Stimulated activated CD4-positive, alpha-beta T cell treated with anti-CD3 and anti-CD28 coated beads, Interleukin-15, amount 100 ng/mL, for 24 hours (primary cell): ENCODE measurements at places on chromosomes 3 and 15.

DNA sequence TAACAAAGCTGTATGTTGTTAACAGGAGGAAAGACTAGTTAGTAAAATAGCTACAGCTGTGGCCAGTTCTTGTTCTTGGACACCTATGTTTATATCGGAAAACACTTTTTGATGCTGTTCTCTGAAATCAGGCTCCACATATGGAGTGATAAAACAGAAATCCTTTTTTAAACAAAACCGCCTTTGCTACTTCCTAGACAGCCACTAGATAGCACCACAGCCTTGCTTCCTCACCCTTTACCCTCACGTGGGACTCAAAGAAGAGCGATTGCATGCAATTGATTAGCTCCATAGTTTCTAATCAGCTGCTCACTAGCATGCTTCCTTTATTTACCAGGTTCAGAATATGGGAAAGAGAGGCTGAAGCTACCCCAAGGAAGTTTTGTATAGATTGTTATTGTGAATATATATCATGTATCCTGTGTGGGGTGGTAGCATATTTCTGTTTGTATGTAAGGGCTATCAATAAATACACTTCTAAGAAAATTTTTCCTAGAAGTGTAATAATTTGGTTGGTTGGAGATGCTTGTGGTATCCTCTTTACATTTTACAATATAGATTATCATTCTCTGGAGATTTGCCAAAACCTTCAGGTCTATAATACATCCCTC lies 4.3 kb upstream of the MTFMT start:
- DNase-seq = peak; percentile 21

GRCh38 chr3:25460751-25461150 lies 32.7 kb downstream of the RARB start:
- DNase-seq = no peak

- DNase-seq = no peak
Observed at GRCh38 chr3:106440672-106441071, 571.9 kb upstream of the CBLB start.

GRCh38 chr3:133463347-133463860 lies 63.5 kb downstream of the BFSP2 start:
- no peak for DNase-seq

DNA sequence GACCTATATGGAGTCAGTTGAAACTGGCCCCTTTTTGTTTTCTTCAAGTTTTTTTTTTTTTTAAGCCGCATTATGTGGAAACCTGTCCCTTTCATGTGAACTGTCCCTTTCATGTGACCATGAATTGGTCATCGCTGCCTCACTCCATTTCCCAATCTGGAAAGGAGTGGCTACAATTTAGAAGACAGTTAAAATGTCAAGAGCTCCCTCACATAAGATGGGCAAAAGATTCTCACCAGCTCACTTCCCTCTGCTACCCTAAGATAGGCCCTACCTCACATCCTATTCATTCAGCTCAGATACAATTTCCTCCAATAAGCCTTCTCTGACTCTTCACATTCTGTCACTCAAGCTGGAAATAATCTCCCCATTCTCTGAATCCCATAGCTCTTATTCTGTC lies 111.3 kb upstream of the BCL6 start:
- no peak for DNase-seq

DNA sequence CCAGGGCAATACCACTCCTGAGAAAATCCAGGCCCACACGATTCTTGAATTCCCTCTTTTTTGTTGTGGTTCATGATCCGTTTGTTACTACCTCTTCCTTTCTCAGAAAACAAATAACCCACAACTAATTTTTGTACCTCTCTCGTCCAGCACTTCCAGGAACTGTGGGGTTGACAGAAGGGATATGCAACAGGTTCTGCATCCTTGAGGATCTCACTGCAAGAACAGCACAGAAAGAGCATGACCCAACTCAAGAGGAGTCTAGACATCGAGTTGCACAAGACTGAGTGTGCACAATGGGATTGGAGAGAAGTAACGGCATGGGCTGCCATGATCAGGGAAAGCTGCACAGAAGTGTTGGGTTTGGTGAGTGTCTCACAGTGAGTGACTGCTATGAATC lies 533.3 kb downstream of the SOX2 start:
- no peak for DNase-seq

DNA sequence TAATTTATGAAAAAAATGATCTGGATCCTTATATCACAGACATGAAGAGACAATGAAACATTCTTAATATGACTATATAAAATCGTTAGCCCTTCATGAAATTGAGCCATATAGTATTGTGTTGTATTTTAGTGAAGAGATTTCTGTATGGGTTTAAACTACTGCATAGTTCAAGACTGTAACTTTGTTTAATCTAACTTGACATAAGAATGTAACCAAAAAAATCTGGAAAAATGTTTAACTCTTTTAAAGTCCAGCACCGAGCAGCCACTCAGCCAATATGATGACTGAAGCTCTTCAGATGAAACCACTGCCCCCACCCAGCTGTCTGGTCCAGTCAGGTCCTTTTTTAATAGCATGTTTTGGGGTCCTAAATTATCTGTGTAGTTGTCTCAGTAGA lies 4.9 kb downstream of the NANOGP8 start:
- DNase-seq = no peak

- no peak for DNase-seq
Observed at GRCh38 chr3:10526366-10526765, 21.0 kb upstream of the ATP2B2 start.

GRCh38 chr3:8736436-8736835 lies 2.8 kb downstream of the CAV3 start:
- DNase-seq = no peak

DNA sequence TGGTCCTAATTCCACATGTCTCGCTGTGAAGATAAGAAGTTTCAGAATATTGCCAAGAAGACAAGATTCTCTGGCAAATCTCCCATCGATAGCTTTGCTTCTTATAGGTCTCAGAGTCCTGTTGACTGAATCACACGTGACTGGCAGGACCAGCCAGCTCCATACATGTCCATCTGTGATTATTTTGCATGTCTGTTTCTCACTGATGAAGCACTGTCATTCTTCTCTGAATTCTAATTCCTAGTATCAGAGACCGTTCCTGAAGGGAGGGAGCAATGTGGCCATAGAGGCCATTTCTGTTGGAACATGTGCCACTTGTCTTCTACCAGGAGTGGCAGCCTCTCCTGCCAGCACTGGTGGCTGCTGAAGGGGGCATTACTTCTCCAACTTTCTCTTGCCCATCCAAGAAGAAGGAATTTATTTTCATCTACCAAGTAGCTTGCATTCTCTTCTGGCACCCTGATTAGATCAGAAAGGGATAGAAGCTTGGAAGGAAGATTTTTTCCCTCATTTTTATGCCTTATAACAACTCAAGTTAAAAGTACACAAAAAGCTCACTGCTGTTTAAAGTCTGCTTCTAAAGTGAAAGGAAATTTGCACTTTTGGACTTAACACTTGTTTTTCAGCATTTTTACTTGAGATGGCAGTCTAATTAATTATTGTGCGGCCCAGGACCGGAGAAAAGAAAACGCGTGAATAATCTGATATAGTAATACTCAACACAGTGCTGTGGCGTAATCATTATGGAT lies 115.8 kb downstream of the IQCH start:
- no peak for DNase-seq

GRCh38 chr15:34279368-34279767 lies 54.6 kb downstream of the EMC4 start:
- DNase-seq = no peak

DNA sequence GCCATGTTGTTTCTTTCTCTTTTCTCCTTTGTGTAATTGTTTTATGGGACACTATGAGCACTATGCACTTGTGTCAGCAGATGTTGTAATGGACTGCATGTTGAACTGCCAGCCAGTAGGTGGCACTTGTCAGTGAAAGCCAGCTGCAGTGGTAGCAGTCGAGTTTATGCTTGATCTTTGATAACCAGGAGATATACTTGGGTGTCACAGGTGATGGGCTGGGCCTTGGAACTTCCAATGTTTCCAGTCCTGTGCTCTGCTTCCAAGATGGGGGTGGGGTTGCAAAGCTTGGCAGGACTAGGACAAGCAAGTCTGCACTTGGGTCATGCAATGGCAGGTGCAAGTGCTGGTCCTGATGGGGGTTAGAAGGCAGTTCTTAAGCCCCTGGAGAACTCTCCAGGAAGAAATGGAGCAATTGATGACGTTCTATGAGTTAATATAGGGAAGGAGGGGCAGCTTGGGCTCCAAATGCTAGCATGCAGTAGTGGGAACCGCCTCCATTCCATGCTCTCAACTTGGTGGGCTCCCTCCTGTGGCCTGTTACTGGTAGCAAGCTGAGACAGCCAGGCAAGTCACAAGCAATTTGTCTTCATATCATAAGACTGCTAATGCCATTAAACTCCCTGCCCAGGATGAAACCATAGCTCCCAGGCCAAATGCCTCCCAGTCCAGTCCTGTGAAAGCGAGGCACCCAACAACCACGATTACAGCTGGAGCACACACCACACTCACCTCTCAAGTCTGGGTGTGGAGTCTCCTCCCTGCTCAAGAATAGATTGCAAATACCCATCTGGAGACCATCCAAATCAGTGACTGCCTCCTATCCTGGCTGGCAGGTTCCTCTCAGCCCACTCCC lies 287.2 kb downstream of the CGGBP1 start:
- peak; percentile 40 for DNase-seq

GRCh38 chr3:45612918-45613602 lies 18.5 kb downstream of the LIMD1 start:
- DNase-seq = no peak

GRCh38 chr3:98705212-98705611 lies 57.9 kb upstream of the ST3GAL6 start:
- DNase-seq = no peak

DNA sequence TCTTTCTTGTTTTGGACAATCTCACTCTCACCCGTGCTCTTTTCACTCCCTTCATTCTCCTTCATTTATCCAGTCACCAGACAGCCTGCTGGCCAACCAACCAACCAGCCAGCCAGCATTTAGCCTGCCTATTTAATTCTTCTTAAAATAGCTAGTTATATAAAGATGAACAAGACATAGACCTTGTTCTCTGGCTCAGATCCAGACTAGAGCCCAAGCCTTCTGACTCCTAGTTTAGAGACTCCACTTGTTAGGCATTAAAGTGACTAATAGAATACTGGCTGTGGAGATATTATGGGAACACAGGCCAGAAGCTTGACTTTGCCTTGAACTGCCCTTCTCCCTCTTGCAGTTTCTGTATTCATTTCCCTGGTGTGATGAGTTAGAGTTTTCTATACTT lies 215.3 kb upstream of the THRB start:
- no peak for DNase-seq

- DNase-seq = no peak
Observed at GRCh38 chr3:189967254-189967865, 153.3 kb downstream of the P3H2 start.

DNA sequence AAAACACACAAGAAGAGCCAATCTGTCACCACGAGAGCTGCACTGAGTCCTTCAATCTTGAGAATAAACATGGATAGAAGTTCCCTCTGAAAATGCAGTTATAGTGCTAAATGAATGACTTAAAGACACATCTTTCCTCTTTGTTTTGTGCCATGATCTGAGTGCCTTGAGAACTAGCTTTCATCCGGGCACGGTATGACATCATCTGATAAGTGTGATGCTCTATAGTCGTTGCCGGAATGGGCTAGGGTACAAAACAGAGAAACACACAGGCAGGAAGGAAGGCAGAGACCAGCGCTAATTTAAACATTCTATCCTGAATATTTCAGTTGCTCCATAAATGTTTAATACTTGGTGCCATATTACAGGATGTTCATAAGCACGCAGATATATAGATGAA lies 146.5 kb downstream of the TNIK start:
- no peak for DNase-seq

DNA sequence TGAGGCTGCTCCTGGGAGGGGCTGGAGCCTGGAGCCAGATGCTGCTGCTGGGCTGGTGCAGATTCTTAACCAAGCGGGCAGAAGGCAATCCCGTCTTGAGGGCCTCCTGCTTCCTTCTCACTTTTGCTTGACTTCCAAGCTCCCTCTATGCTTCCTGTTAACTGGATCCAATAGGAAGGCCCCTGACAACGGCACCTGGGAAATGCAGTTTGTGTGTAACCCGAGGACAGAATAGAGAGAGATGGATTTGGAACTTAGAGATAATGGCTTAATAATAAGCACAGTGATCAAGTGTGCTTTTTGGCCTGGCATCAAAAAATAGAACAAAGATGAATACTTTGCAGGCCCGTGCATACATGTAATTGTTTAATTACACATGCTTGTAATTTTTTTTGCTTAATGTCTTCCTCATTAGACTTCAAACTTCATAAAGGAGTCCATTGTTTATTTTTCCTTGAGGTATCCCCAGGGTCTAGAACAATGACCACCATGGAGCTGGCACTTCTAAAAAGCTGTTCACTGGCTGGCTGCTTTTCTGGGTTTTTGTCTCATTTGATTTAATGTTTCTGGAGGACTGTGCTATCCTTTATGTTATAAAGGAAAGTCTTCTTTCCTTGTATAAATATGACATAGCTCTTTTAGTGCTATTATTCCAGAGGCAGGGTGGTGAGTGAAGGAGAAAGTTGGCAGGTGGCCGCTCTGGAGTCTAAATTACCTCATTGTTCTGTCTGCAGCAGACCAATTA lies 63.3 kb upstream of the MITF start:
- no peak for DNase-seq

- no peak for DNase-seq
Observed at GRCh38 chr3:179829401-179829800, 176.6 kb downstream of the USP13 start.

GRCh38 chr3:9696480-9697220 lies 7.0 kb upstream of the CPNE9 start:
- no peak for DNase-seq

DNA sequence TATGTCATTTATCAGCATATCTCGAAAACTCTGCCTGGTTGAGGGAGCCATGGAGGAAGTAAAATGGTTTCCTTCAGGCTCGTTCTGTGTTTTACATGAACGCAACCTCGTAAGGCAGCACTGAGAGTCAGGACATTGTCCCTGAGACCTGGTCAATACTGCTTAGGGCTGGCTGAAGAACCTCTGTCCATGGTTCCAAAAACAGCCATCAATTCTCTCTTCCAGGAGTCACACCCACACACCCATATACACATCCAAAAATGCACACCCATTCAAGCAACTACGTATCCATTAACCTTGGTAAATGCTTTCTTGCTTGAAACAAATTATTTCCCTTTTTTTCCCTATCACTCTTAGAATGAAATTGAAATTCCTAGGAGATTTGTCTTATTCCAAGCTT lies 91.0 kb upstream of the CHL1 start:
- no peak for DNase-seq

DNA sequence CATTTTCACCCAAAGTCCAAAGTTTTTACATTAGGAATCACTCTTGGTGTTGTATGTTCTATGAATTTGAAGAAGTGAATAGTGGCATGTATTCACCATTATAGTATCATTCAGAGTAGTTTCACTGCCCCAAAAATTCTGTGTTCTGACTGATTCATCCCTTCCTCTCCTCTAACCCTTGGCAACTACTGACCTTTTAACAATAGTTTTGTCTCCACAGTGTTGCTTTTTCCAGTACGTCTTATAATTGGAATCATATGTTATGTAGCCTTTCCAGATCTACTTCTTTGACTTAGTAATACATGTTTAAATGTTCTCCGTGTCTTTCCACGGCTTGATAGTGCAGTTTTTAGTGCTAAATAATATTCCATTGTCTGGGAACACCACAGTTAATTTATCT lies 379.0 kb upstream of the SGO1 start:
- DNase-seq = no peak
